NT2/D1 (cell line): ENCODE measurements at places on chromosomes 13 and 19.
A peak's percentile ranks its signal among the peaks of the same experiment; 100 is the strongest.

DNA sequence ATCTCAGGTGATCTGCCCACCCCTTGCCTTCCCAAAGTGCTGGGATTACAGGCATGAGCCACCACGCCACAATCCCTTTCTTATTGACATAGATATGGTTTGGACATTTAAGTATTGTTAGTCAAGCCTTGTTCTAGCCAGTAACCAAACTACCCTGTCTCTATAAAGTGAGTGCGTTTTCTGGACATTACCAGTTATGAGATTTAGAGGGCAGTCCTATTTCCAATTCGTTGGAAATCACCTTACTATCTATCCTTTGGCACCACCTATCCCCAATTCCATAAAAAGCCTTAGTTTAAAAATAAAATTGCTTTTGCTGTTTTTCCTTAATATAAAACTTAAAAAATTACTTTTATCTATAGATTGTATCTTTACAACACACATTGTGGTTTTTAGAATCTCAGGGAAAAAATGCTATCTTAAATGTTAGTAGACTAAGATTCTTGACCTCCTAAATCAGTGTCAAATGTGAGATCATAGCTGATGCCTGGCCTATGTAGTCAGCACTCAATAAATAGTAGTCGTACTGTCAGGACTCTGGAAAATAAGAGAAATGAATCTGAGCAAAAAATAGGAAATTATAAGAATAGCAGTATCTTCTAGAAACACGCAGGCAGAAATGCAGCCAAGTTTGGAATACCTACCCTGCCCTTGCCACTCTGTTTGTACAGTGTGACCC is 57.0 kb downstream of the NUFIP1 start:
- DNase-seq, result no peak

GRCh38 chr19:1520203-1520780 is 3.6 kb upstream of the PLK5 start:
- DNase-seq, result no peak

GRCh38 chr19:1567116-1567847 is 843 bp downstream of the MEX3D start:
- no peak for DNase-seq

DNA sequence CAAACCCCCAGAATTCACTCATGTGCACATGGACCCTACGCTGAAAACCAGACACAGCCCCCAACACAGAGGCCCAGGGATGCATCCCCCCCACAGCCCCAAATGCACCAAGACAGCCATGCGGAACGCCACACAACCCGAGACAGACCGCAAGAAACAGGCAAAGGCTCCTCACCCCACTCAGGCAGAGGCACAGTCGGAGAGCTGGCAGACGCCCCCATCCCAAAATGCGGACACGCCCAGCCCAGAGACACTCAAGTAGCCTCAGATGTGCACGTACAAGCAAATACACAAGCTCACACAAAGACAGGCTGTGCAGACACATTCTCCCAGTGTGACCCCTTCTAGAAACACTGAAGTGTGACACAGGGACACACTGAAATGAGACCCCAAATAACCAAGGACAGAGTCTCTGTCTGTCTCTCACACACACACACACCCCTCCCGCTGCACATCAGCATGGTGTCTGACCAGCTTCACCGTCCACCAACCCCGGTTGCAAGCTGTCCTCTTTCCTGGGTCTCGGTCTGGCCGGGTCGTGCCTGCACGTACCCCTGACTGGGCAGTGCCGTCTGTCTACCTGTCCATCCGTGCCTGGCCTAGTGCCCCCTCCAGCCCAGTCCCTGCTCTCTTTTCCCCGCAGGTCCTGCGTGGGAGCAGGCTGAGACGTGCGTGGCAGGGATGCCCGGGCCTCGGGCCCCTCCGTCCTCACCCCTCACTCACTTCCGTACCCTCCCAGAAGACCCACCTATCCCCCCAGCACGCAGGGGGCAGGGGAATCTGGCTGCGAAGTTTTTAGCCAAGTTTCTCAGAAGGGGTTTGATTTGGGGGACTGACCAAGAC is 16.1 kb downstream of the ERFL start:
- no peak for DNase-seq

- no peak for DNase-seq
These were observed 1.8 kb upstream of the NMRK2 start for GRCh38 chr19:3931041-3931440.

GRCh38 chr13:112244495-112245177 is 131.5 kb upstream of the SPACA7 start:
- DNase-seq, result no peak

- no peak for DNase-seq
These were observed 586 bp downstream of the MRI1 start for GRCh38 chr19:13764821-13765394.

DNA sequence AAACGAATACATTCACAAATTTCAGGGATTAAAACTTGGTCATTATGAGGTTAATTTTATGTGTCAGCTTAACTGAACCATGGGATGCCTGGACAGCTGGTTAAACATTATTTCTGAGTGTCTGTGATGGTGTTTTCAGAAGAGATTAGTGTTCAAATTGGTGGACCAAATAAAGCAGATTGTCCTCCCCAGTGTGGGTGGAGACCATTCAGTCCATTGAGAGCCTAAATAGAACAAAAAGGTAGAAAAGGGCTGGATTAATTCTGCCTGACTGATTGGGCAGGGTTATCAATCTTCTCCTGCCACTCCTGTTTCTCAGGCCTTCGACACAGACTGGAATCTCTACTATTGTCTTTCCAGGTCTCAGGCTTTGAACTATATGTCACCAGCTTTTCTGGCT is 203.8 kb upstream of the SLITRK6 start:
- no peak for DNase-seq

GRCh38 chr19:15577184-15577771 is 37.7 kb upstream of the CYP4F8 start:
- DNase-seq, result no peak

DNA sequence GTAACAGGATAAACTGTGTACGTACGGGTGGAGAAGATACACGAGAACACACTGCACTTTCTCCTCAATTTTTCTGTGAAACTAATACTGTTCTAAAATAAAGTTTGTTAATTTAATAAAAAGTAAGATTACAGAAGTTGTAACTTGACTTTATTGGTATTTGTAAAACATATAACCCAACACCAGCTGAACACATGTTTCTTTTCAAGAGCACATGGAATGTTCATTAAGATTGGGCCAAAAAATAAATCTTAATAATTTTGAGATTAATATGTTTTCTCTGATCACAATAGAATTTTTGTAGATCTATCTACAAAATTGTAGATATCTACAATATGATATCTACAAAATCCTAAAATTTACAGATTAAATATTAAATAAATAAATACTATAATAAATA is 55.1 kb upstream of the ZNF599 start:
- DNase-seq, result no peak

DNA sequence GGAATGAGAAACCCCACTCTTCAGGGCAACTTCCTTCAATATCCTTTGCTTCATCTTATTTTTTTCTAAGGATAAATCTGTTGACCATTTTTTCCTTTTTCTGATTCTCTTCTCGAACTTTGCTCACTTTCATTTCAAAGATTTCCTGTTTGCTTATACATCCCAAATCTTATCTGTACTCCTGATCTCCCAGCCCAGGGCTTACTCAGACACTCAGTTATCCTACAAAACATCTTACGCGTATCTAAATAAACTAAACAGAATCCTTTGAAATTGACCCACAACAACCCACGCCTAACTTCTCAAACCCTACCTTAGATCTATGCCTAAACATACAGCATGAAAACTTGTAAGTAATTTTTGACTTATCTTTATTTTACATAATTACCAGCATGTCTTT is 179.2 kb downstream of the ABCC4 start:
- DNase-seq, result no peak

DNA sequence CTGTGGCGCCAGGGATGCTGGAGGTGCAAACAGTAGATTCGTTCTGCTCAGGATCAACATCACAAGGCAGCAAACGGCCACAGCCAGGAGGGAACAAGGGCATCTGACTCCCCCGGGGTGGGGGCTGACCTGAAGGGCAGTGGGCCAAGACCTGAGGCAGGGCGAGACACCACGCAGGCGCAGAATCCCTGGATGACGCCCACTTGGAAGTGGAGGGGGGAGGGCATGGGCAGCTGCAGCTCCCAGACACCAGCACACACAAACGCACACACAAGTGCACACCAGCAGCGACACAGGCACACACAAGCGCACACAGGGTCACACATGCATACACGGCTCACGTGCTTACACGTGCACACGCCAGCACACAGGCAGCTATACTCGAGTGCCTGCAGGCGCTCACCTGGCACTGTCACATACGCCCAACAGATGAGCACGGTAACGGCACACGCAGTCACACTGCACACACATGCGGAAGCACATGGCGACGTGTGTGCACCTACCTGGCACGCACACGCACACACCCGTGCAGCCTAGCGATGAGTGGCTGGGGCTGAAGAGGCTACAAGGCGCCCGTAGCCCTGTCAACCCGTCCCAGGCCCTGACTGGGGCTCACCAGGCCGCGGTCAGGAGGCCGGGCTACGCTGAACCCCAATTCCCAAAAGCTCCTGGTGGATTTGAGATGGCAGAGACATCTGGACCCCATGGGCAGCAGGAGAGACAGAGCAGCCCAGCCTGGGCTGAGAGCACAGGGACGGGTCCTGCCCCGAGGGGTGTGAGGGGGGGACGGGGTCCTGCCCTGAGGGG is 5.5 kb downstream of the C2CD4C start:
- no peak for DNase-seq

DNA sequence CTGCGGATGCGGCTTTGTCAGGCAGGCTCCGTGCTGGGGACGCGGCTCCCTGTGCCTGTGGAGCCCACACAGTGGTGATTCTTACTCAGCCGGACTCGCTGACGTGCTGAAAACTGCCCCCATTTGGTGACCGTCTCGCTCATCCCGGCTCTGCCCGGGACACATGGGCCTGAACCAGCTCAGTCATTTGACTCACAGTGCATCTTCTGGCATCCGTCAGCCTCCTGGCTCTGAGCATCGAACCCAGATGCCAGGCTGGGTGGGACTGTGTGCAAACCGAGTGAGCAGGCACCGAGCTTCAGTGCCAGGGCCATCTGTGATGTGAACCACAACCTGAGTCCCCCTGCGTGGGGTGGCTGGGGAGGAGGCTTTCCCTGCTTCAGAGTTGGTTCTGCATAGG is 5.5 kb downstream of the GCDH start:
- DNase-seq, result no peak

GRCh38 chr19:36771261-36772231 is 1.1 kb downstream of the ZNF850 start:
- no peak for DNase-seq

DNA sequence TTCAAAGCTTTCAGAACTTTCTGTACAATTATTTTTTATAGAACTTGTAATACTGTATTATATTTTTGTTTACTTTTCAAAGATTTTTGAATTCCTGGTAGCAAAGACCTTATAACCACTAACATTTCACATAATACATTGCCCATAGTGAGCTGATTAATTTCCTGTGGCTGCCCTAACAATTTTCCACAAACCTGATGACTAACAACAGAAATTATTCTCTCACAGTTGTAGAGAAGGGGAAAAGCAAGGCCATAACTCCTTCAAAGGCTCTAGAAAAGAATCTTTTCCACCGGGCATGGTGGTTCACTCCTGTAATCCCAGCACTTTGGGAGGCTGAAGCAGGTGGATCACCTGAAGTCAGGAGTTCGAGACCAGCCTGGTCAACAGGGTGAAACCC is 19.1 kb downstream of the KLF12 start:
- no peak for DNase-seq

DNA sequence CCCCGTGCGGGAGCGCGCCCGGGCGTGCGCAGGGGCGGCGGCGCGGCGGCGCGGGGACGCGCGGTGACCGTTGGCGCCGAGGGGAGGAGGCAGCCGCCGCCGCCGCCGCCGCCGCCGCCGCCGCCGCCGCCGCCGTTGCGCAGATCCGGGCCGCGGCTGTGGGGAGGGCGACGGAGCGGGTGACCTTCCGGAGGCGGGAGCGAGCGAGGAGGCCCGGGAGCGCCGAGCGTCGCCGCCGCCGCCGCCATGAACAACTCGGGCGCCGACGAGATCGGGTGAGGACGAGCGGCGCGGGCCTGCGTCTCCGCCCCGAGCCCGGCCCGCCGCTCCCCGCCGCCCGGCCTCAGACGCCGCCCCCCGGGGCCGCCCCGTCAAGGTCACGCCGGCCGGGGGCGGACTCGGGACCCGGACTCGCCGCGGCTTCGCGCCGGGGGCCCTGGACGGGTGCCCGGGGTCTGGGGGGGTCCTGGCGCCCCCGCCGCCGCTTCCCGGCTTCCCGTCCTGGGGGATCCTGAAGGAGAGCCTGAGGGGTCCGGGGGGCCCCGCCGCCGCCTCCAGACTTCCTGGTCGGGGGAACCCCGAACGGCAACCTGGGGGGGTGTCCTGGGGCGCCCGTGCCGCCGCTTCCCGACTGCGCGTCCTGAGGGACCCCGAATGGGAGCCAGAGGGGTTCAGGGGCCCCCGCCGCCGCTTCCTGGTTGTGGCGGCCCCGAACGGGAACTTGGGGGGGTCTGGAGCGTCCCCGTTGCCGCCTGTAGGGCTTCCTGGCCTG is at the start of gene DAZAP1:
TSS of gene DAZAP1 (plus strand) at position 59 of the 772 bp plus-strand sequence. CDS start at position 247, 188 bp downstream.
- no peak for DNase-seq

DNA sequence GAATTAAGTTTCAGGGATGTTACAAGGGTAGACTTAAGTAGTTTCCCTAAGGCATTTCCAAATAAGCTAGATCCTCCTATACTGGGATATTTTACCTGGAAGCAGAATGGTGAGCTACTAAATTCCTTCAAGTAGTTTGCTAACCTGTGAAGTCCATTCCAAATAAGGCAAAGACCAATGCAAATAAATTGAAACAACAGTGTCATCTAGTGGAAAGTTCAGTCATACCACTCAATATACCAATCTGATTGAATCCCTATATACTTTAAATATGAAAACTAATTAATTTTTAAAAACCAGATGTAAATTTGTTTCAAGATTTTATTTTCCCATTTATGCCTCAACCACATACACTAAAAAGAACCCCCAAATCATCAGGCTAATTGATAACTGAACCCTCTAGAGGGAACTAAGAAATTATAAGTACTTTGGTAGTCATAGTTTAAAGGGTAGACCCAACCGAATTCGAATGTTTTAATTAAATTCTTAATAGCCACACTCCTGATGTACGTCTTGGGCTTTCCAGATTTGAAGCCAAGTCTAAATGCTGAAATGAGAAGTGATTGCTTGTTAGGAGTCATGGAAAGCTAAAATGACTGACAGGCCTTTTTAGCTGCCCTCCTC is 223.7 kb downstream of the TBC1D4 start:
- DNase-seq, result peak; percentile 22

- DNase-seq, result no peak
These were observed 11.5 kb upstream of the ATP1A3 start for GRCh38 chr19:42005504-42005903.

DNA sequence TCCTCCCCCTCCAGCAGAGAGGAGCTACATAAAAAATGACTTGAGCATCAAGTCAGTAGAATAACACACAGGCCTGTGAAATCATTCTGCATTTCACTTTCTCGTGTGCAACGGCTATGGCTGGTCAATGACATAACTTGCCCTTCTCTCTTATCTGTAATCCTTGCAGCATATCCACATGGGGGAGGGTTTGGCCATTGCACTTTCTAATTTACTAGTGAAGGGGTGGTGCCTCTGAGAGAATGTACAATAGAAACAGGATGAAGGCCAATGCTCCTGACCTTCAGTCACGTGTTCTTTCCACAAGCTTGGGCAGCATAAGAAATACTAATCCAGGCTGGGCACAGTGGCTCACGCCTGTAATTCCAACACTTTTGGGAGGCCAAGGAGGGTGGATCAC is 641.0 kb upstream of the ARGLU1 start:
- DNase-seq, result no peak

GRCh38 chr13:47413526-47413925 is 516.7 kb upstream of the HTR2A start:
- DNase-seq, result no peak
